ENCODE measurements at places on chromosomes 6 and 20.

GRCh38 chr6:147325557-147325956, 121.3 kb downstream of the STXBP5 start:
- no peak for DNase-seq

GRCh38 chr20:63400486-63401210, 39.5 kb upstream of the CHRNA4 start:
- no peak for DNase-seq

- DNase-seq = no peak
These were observed 89.0 kb upstream of the KCNK16 start for GRCh38 chr6:39411465-39411864.

DNA sequence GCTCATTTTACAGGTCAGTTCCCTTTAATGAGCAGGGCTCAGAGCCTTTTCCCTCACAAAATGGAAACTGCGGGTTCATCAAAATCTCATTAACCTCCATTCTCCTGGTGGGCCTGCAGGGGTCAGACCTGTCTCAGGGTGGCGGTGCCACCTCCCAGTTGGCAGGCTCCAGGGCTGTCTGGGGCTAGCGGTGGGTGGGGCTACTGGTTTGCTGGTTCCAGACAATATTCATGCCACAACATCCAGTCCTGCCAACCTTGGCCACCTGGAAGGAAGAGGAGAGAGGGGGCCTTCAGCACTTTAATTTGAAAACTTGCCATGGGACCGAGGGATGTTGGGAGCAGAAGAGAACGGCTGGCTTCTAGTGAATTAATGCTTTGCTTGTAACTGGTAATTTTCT, 41.9 kb upstream of the CTNNBL1 start:
- DNase-seq = peak; percentile 35

- DNase-seq = no peak
These were observed 200.1 kb downstream of the HIVEP2 start for GRCh38 chr6:142744836-142745235.

DNA sequence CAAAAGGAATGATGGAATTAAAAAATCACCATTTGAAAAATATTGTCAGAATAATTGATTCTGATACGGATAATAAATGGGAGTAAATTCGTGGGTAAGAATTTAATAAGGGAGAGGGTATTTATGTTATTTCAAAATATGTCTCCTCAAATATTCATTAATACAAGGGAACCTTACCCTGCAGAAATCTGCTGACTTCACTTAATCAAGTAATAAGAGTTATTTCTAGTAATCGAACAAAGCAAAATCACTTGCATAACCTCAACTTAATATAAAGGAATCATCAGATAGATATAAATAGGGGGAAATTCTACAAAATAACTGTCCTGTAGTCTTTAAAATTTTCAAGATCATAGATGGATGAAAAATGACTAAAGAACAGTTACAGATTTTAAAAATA, 1164.7 kb upstream of the GJE1 start:
- DNase-seq = no peak

- DNase-seq = no peak
These were observed 2.1 kb downstream of the ZC3H12D start for GRCh38 chr6:149482545-149483333.

DNA sequence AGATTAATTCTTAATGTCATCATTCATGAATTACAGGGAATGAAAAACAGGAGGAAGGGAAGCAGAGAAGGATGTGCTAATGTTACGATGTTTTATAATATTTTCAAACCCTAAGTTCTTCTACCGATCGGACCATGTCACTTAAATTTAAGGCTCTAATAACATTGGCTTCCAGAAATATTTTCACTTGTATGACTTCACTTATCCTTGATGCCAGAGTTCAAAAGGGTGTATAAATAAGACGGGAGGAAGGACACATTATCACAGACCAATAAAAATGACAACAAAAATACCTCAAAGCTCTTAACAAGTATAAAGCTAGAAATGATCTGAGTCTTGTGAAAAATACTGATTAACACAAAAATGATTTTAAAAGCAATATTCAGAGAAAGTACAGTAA, 370.4 kb upstream of the CITED2 start:
- no peak for DNase-seq

DNA sequence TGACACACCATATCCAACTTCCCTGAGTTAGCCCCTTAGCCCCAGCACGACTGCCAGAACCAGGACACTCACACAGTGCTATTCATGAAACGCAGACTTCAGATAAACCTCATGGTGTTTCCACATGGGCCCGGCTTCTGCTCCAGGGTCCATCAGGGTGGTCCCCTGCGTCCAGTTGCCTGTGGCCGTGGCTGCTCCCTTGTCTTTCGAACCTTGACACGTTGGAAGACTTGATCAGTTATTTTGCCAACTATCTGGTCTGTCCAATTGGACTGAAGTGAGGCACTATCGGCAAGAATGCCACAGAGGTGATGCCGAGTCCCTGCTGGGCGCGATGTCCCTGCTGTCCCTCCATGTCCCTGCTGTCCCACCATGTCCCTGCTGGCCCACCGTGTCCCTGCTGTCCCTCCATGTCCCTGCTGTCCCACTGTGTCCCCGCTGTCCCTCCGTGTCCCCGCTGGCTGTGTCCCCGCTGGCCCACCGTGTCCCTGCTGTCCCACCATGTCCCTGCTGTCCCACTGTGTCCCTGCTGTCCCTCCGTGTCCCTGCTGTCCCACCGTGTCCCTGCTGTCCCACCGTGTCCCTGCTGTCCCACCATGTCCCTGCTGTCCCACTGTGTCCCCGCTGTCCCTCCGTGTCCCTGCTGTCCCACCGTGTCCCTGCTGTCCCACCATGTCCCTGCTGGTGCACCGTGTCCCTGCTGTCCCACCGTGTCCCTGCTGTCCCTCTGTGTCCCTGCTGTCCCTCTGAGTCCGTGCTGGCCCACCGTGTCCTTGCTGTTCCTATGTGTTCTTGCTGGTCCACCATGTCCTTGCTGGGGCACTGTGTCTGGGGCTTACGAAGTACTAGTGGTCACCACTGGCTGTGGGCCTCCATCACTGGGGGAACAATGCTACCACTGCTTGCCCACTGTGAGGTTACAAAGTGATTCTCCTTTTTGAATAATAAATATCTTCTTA, 251.4 kb downstream of the DLL1 start:
- DNase-seq = peak; percentile 1

All from left colon (tissue), 2 donors.